Keratinocyte (primary cell): ENCODE measurements at places on chromosomes 6 and 20. TPM values are rescaled to one million over a fixed set of nuclear protein-coding genes. Genes with fewer than 3 reads are reported as not detected.

- DNase-seq: no peak
These were observed 339.7 kb upstream of the SULF2 start for GRCh38 chr20:48124960-48125359.

DNA sequence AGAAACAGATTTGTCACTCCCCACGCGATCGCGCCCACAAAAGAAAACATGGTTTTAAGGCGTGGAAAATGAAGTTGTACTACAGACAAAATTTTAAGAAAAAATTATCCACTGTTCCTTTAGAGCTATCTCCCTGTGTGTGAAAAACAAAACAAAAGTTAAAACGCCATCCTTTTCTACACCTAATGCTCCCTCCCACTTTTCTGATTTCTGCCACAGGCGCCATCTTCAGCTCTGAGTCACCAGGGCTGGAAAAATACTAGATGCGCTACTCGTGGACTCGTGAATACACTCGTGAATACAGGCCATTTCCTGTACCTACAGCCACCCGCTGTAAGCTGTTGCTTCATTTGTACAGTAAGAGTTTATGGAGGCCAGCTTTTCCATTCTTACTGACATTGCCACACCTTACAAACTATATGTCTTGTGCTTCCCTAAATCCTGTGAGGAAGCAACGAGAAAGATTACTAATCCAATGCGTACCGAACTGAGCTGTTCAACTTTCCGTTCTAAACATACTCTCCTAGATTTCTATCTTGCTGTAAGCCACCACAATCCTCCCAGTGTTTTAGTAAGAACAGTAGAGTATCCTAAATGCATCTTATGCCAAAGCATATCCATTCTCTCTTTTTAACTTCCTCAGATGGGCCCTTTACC, 773 bp upstream of the AHI1 start:
- peak; percentile 30 for DNase-seq

- peak; percentile 73 for DNase-seq
These were observed 77.9 kb upstream of the CDH4 start for GRCh38 chr20:61173961-61174725.

The PROCR gene
- 61.6 to 92.4 TPM (median 74.1 TPM) in 3 replicates for polyA plus RNA-seq

- DNase-seq: no peak
These were observed 68.1 kb downstream of the ITCH start for GRCh38 chr20:34431168-34431567.

The PHACTR3 gene
- 1.4 to 3.0 TPM (median 2.6 TPM) in 3 replicates for polyA plus RNA-seq

DNA sequence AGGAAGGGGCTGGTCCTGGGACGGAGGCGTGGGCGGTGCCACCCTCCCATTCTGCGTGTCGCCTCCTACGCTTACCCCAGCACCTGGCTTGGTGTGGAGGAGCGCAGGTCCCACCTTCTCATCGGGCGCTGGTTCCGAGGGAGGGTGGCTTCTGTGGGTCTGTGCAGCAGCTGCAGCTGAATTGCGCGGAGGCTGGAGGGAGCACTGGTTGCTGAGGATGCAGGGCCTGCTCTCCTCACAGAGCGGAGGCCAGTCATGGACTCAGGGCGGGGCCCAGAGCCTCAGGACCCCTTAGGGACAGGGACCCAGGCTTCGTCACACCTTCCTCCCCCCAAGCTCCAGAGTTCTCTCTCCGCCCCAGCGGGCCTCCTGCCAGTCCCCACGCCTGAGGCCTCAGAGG, 127.8 kb upstream of the MAP3K4 start:
- DNase-seq: no peak

The NHLRC1 gene
- 1.2 to 1.5 TPM (median 1.2 TPM) in 3 replicates for polyA plus RNA-seq

- DNase-seq: no peak
These were observed 84.7 kb downstream of the UST start for GRCh38 chr6:148831531-148831930.

- DNase-seq: no peak
These were observed 553.7 kb downstream of the CD109 start for GRCh38 chr6:74249658-74250057.

DNA sequence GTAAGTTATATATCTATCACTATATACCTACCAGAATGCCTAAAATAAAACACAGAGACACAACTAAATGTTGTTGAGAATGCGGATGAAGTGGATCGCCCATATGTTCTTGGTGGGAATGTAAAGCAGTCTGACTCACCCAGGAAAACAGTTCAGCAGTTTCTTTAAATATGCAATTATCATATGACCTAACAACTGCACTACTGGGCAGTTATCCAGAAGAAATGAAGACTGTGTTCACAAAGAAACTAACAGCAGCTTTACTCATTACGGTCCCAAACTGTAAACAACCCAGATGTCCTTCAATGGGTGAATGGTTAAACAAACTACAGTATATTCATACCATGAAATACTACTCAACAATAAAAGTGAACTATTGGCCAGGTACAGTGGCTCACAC, 14.3 kb upstream of the ZC3H12D start:
- DNase-seq: peak; percentile 7

The TMEM244 gene
- polyA plus RNA-seq: 0.12 TPM in 1 of 3 replicates, not detected in the others

- no peak for DNase-seq
These were observed 65.6 kb downstream of the PLG start for GRCh38 chr6:160767647-160768019.

The PRDM13 gene
- not detected in 3 replicates for polyA plus RNA-seq

- DNase-seq: no peak
These were observed 6.6 kb downstream of the PLCB4 start for GRCh38 chr20:9075264-9076095.

DNA sequence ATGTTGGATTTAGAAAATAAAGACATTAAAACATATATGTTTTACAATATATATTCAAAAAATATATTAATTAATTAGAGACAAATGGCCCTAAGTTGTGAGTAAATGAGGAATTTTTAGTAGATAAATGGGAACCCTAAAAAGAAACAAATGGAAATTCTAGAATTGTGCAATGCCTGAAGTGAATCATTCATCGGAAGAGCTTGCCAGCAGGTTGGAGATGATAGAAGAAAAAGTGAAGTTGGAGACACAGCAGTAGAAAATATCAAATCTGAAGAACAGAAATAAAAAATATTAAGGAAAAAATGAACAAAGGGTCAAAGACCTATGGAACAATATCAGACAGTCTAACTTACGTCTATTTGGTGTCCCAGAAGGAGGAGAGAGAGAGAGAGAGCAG, 109.4 kb upstream of the NEDD9 start:
- DNase-seq: no peak

DNA sequence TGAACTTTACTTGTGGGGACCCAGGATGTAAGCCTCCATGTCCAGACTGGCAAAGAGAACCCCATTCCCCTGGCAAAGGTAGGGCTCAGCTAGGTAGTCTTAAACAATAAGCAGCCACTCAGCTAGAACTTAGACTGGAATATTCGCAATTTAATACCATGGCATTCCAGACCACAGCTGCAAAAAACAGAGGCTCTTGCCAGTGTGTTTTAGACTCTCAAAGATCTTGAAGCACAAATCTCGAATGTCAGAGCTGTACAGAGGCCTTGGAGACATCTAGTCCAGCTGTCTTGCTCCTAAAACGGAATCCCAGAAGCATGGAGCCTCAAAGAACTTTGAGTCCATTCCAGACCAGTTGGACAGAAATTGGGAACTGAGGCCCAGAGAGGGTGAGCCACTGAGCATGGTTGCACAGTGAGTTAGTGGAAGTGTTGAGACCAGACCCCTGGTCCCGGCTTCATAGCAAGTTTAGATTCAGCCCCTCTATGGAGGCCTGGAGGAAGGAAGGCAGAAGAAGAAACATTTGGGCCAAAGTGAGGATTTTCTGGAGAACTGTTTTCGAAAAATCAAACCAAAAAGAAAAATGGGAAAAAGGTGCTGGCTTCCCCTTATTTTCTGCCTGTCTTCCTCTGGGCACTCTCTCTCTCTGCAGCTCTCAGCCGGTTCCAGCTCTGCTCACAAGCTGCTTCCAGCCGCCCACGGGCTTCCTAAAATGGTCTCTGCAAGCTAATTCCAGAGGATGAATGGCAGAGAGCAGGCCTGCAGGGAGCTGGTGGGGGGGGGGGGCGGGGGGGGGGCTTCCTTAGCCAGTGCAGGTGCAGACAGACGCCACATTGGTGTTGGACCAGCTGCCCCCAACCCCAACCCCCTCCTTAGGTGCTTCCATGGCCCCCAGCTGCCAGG, 32.4 kb downstream of the AAR2 start:
- no peak for DNase-seq

DNA sequence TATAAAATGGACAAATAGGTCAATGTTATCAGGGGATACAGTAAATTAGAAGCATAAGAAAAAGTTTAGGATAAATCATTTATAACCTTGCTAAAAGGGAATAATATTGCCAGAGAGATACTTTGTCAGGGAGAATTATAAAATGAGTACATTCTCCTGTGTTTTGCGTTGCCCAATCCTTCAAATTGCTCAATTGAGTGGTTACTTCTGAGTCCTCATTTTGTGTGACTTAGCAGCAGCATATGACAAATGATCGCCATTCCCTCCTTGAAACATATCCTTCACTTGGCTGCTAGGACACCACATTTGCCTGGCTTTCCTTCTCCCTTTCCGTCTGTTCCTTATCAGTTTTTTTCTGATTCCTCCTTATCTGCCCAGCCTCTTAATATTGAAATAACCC, 106.7 kb upstream of the FLRT3 start:
- DNase-seq: no peak

DNA sequence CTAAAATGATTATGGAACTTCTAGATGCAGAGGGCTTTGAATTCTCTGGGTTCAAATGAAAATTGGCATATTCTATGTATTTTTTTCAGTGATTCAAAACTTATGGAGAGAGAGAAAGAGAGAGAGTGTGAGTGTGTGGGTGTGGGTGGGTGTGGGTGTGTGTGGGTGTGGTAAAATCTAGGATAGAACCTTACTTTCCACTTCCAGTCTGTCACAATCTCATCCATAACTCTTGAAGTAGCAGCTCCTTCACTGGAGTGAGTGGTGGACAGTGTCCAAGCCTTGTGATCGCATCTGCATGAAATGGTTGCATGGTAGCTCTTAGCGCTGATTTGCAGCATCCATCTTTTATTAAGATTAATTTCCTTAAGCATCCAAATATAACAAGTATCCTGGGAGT, 37.7 kb downstream of the ADGB start:
- no peak for DNase-seq

DNA sequence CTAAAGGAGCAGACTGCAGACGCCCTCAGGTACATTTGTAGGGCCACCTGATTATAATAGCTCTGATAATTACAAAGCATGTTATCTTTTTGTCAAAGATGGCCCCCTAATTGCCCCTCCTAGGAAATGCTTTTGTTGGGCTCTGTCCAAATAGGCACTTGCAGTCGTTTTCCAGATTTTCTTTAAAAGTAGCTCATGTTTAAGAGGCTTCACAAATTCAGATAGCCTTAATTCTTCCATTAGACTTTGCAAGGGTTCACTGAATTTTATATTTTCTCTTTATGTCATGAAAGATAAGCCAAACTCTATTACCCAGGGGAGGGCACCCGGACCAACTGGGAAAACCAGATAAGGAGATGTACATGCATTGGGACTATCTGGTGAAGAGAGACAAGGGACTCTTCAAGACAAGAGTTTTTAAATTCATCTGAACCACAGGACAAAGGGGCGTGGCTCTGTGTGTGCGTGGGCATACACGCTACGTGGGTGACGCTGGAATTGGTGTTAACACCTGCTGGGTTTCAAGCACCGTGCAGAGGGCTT, 95.6 kb downstream of the TOX2 start:
- no peak for DNase-seq

- DNase-seq: no peak
These were observed 202.7 kb downstream of the ARHGAP18 start for GRCh38 chr6:129507059-129507807.

GRCh38 chr6:159233365-159234101, 64.3 kb downstream of the FNDC1 start:
- no peak for DNase-seq

DNA sequence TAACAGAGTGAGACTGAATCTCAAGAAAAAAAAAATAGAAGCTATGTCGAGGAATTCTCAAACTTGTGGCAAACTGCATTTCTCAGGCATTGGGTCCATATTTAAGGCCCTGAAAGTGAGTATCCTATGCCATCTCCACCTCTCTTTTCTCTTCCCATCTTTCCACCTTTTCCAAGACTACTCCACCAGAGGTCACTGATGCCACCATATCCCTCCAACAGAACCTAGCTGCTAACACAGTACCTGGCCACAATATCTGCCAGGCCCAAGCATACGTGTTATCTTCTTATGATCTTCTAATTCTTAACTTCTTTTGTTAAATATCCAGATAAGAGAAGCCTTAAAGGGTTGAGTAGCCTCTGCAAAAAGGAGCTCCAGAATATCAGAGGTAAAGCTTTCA, 8.2 kb upstream of the ADGRF4 start:
- DNase-seq: no peak

DNA sequence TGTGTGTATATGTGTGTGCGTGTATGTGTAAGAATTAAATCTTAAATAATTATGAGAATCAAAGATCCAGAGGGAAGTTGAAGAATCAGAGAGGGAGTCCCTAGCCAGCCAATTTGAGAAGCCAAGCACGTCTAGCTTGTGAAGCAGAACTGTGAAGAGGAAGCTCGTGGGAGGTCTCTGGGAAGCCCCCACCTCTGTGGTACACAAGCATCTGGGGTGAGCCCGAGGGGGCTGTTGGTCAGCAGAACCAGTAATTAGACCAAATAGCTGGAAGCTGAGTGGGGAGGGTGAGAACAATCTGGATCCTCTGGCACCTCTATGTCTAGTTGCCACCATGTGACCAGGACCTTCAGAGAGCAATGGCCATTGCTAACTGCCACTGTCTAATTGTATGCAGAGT, 310.0 kb upstream of the PRND start:
- DNase-seq: no peak

DNA sequence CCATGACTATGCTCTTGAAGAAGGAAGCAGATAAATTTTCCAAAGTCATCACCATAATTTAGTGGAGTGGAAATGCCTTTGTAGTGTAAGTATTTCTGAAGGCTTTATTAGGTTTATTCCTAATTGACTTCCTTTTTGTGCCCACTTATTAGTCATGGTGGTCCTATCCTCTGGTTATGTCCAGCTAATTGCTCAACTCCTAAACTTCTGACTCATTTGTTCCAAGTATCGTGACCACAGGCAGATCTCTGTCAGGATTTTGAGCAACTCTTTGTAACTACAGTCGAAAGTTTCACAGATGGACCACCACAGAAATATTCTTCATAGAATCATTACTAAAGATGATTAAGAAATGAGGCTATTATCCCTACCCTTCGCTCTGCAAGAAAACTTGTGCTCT, 315.6 kb upstream of the PTCHD4 start:
- peak; percentile 23 for DNase-seq

The BPIFB2 gene
- not detected in 3 replicates for polyA plus RNA-seq

The MYCT1 gene
- polyA plus RNA-seq: 0.05 to 0.06 TPM (median 0.05 TPM) in 3 replicates

The TRDN gene
- polyA plus RNA-seq: not detected in 3 replicates

GRCh38 chr20:63961664-63962425, 5.6 kb upstream of the UCKL1 start:
- no peak for DNase-seq

The PRICKLE4 gene
- polyA plus RNA-seq: 0.13 to 0.61 TPM (median 0.32 TPM) in 3 replicates

The SDHAF4 gene
- polyA plus RNA-seq: 3.6 to 13.0 TPM (median 12.7 TPM) in 3 replicates

The MYO6 gene
- 16.2 to 24.5 TPM (median 20.5 TPM) in 3 replicates for polyA plus RNA-seq

- no peak for DNase-seq
These were observed 8.3 kb downstream of the GSS start for GRCh38 chr20:34947336-34947735.

The APCDD1L gene
- polyA plus RNA-seq: 0.62 to 3.7 TPM (median 0.67 TPM) in 3 replicates
